ENCODE measurements at places on chromosomes 13 and 19.
A peak's percentile ranks its signal among the peaks of the same experiment; 100 is the strongest.

DNA sequence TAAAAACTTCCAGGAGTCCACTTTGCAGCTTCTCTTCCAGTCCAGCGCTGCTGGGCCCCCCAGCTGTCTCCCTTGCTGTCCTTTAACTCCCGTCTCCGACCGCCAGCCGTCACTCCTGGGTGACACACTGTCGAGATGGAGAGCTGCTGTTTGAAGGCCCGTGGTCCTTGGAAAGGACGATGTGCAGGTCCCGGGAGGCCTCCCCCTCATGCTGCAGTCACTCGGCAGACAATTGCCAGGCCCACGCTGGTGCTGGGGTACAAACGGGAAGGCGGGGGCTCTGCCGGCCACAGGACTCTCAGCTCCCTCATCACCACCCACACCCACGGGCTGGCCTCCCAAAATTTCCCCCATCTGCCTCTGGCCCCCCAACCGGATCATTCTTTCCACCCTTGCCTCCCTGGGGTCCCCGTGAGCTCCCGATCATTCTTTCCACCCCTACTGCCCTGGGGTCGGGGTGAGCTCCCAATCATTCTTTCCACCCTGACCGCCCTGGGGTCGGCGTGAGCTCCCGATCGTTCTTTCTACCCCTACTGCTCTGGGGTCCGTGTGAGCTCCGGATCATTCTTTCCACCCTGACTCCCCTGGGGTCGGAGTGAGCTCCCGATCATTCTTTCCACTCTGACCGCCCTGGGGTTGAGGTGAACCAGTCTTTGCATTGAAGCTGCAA is 16.0 kb upstream of the ZNF554 start:
- DNase-seq = no peak

GRCh38 chr19:35712567-35713505 is 5.0 kb upstream of the KMT2B start:
- no peak for DNase-seq

- no peak for DNase-seq
Observed at GRCh38 chr13:92429231-92429630, 797.4 kb upstream of the GPC6 start.

- peak; percentile 23 for DNase-seq
Observed at GRCh38 chr19:42081584-42082203, 5.7 kb downstream of the ZNF574 start.

DNA sequence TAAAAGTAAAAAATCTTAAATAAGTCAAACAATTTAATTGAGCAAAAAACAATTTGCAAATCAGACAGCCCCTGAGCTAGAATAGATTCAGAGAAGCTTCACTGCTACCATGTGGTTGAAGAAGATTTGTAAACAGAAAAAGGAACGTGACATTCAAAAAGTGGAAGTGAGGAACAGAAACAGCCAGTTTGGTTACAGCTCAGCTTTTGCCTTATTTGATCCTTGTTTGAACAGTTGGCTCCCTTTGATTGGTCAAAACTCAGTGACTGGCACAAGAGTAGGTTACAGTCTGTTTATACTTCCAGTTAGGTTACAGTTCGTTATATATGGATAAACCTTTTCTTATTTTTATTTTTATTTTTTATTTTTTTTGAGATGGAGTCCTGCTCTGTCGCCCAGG is 5.8 kb downstream of the ZNF221 start:
- DNase-seq = no peak
